ENCODE measurements at places on chromosomes 3 and 15.

DNA sequence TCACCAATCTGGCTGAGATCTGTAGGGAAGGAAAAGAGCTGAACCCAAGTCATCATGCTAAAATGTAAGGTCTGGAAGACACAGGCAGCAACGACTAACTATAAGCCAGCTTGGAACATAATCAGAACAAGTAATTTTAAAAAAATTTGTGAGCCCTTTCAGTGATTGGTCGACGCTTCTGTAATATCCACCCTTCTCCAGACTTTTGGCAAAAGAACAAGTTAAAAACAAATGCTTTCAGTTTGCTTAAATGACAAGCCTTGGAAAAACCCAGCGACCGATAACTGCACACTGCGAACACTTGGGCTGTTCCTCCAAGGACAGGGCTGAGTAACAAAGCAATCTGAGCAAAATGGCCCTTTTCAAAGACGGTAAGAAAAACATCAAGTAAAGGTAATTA, 49.6 kb downstream of the PCSK6 start:
- no peak for DNase-seq

DNA sequence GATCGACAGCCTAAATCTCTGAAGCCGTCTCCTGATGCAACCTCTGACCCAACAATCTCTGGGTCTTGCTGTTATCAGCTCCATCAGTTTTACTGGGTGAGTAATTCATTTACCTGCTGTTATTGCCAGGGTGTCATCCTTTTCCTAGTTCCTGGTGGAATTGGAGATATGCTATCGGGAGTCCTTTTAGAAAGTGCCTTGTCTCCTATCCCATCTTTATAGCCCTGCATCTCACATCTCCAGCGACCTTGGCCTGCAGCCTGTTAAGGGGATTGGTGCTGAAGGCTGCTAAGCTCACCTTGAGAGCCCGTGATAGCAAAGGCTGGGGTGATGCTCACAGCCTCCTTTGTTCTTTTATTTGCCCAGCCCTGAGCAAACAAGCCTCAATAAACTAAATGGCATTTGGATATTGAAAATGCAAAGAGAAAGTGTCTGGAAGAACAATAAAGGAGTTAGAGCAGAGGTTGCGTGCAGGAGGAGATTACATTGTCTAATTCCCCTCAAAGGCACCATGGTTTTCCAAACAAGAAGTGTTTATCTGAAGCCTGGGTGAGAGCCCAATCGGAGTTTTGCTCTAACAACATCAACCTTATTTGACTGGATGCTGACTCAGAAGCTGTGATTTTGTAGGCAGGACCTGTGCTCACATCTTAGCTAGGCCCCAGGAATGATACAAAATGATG, 101.8 kb downstream of the RPLP1 start:
- no peak for DNase-seq

DNA sequence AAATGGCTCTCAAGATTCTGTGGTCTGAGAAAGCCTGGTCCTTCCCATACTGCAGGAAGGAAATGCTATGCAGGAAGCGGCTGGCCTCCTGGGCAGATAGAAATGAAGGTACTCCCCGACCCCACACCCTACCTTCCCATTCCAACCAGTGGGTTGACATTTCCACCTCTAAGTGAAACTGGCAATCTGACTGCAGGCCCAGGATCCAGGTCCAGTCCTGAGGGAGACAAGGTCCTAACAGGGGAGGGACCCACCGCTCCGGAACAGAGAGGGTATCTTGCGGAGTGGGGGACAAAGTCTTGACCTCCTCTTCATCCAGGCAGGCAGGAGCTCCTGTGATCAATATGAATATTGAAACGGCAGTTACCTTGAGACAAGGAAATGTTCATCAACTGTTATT, 6.6 kb upstream of the LOXL1 start:
- DNase-seq = no peak

DNA sequence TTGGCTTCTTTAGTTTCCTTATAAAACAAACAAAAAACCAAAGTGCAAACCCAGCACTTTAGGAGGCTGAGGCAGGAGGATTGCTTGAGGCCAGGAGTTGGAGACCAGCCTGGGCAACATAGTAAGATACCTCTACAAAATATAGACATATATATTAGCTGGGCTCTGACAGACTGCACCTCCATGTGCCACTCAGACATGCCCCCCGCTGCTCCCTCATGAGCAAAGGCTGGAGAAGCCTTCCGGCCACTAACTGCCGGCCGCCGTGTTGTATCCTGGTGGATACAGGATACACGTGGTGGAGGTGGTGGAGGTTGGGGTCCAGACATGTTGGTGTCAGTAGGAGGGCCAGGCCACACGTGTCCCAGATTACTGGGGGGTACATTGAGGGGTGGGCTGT, 29.4 kb upstream of the CCR4 start:
- no peak for DNase-seq

DNA sequence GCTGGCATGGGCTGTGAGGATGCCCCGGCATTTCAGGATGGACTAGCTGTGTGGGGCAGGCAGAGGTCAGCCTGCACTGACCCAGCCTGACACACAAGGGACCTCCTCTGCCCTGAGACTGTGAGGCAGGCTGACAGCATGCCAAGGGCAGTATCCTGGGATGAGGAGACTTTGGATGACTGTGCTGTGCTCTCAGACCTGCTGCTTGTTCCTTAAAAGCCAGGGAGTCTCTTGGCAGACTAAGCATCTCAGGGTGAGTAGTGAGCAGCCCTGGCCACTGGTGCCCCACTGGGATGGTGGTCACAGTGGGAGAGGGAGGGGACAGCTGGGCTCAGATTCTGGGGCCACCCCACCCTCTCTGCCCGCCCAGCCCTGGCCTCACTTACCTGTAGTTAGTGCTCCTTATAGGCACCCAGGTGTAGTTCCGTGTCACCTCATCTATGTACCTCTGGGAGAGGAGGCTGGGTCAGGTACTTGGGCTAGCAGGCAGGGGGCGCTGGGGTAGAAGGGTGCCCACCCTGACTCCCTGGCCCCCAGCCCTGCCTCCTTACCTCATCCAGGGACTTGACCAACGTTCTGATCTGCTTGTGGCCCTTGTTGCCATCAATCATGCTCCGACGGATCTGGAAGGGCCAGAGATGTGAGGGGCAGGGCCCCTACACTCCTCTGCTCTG, 16.1 kb upstream of the TMEM115 start:
- DNase-seq = no peak

DNA sequence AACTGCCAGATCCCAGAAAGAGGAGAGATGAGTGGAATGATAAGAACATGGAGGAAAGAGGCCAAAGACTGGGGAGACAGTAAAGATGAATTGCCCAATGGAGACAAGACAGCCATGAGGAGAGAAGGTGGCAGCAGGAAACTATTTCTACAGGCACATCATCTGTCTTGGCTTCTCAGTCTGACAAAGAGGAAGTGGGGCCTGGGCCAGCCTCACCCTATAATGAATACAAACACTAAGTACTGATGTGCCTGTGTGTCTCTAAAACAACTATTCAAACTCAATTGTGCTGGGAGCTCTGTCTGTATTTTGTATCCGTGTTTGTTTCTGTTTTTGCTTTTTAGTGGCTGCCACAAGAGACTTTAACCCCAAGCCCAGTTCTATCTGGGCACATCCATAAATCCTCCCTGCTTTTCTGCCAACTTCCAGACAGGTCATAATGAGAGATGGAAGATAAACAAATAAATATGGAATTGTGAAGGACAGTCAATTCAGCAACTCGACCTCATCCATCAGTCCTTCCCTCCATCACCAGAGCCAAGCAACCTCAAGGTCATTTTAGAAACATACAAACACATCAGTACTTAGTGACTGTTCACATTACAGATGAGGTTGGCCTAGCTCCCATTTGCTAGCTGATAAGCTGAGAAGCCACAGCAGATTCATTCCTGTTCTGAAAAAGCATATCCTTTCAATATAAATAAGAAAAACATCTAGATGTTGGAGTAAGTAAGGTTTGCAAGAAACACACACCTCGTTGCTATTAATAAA, 116.7 kb downstream of the CADPS start:
- no peak for DNase-seq

DNA sequence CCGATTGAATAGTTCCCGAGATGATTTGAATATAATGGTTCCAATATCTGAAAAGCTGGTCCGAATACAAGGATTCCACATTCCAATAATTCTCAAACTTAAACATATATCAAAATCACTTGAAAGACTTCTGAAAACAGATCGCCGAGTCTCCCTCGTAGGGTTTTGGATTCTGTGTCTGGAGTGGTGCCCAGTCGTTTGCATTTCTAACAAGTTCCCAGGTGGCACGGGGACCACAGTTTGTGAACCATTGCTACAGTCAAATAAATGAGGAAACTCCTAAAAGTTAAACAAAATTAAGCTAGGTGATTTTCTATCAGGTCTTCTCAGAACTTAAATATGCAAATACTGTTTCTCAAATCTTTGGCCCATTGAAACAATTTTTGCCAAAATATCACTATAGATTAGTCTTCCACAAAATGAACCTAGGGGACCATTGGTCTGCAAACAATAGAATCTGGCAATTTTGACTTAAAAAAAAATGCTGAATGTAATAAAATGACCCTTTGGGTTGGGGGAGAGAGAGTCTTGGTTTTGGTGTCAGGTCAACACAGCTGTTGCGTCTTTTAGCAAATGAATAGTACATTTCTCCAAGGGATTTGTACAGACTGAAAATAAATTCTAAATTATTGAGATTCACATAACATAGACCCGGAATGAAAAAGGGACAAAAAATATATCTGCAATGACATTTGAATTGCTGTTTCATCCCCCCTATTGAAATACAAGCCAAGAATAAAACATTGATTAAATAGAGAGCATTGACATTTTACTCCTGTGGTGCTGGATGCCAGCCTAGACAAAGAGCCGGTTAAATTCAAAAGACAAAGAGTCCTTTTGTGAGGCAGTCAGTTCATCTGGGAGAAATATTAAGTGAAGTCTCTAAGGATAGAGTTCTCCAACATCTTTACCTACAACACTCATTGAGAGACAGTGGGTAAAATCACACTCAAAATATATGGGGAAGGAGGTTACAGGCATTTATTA, 175.7 kb upstream of the ADAMTS9 start:
- no peak for DNase-seq

DNA sequence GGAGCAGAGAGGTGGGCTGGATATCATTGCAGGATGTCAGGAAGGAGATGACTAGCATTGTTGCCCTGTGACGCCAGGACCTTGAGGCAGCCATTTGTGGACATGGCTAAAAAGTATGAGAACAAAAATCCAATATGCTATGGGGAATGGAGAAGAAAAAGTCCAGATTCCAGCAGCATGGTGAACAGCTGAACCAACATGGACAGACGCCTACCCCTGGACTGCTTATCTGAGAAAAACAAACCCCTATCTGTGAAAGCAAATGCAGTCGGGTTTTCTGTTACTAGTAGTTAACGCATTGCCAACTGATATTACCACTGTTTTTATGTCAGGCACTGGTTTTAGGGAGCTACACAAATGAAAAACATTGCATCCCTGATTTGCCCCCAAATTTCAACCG, 251.2 kb upstream of the RORA start:
- no peak for DNase-seq

DNA sequence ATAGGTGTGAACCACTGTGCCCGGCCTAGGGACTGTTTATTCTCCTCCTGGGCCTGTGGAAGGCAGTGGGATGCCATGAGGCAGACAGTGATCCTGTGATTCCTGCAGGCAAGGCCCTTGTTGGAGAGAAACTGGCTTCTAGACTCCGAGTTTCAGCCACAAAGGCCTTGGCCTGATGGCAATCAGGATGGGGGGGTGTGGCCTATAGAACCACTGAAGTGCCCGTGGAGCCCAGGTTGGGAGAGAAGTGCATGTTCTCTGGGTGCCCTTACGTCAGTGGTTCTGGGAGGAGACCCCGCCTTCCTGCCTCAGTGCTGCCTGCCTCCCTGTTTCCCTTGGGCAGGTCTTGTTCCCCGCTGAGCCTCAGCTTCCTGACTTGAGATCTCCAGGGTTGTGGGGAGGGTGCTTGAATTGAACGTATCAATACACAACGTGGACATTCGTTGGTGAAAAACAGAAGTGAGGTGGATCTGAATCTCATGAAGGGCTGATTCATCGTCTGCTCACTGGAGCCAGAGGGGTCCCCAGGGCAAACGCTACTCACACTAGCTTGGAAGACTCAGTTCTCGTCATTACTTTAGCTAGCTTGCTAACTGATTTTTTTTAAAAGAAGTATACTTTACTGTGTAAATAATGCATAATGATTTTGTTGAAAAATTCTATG, 31.8 kb downstream of the IRAK2 start:
- no peak for DNase-seq

DNA sequence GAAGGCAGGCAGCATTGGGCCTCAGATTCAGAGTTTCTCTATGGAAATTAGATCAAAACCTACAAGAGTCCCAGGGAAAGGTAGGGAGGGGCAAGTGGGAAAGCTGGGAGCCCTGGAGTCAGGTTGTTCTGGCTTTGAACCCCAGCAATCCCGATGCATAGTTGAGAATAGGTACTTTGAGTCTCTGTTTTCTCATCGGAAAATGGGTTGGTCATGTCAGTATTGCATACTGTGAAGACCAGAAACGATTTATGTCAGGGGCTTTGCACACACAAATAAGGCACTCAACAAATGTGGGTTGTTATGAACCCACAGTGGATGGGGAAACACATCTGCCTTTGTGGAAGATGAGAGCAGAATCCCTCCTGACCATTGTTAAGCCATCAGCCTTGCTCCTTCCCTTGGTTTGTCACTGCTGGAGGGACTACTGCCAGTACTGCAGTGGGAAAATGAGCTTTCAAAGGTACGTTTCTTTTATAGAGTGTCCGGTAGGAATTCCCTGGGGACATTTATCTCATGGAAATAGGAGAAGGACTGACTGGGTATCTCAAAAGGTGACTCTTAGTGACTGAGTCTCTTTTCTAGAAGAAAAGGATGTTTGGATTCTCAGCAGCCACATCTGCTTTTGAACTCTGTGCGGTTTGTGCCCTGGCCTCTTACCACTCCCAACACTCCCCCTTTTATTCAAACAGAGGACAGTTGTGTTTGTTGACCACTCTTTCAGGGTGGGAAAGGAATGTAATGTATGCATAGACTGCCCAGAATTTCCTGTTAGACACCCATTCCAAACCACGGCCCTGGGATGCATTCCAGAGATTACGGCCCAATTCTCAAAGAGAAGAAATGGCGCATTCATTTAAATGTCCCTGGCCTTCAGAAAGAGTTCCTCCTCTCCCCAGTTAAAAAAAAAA, 54.6 kb upstream of the VILL start:
- DNase-seq = no peak

- DNase-seq = no peak
Observed at GRCh38 chr3:37029111-37029510, 35.8 kb downstream of the MLH1 start.

- DNase-seq = no peak
Observed at GRCh38 chr3:31268868-31269267, 263.9 kb upstream of the STT3B start.

DNA sequence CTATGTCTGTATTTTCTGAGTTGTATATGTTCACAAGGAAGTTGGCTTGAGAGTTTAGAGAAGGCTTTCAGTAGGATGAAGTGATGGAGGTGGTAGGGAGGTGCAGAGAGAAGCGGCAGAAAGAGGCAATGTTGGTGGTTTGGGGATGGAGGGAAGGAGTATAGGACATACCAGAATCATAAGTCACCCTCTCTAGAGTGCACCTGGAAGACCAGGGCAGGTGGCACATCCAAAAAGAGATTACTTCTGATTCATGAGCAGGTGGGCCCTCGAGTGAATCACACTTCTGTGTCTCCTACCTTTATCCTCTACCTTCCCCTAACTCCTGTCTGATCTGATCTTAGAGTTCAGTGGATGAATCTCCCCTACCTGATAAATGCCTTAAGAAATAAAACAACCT, 41.8 kb upstream of the MRPL3 start:
- DNase-seq = no peak

GRCh38 chr15:39669661-39670060, 88.8 kb downstream of the THBS1 start:
- DNase-seq = no peak

- no peak for DNase-seq
Observed at GRCh38 chr15:77053709-77054108, 17.2 kb downstream of the TSPAN3 start.

Measured in thoracic aorta (tissue), 2 donors.